Activated CD4-positive, alpha-beta T cell treated with anti-CD3 and anti-CD28 coated beads for 36 hours (primary cell): ENCODE measurements at places on chromosomes 13 and 19.

DNA sequence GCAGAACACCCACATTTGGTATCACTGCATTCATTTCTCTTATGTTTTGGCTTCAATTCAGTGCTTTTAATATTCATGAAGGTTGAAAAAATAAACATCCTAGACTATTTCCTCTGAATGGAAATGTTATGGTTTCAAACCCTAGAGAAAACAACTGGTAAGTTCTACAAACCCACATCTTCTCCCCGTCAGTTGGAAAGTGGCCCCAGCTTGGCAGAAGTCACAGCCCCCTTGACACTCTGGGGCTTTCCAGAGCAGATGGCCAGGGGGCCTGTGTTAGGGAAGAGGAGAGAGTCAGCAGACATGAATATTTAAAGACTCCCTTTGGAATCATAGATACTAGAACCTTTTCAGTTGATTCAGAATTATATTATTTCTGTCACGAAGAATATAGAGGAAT, 123.9 kb downstream of the SHISA2 start:
- DNase-seq = no peak

GRCh38 chr19:19026299-19026971, 6.9 kb downstream of the SUGP2 start:
- no peak for DNase-seq

DNA sequence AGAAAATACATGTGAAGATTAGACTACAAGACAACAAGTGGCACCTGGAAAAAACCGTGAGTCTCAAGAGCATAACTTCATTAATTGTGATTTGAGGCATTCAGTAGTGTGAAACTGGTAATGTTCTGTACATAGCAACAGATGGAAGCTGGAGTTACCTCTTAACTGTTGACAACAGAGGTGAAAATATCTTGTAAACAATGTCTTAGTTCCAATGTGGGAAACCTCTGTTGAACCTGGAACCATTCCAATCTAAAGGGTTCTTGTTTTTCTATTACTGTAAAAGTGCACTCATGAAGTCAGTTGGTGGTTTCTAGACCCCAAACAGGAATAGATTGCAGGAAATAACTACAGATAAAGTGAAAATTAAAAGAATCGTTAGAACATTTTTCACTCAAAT, 728.4 kb downstream of the SLITRK1 start:
- no peak for DNase-seq

DNA sequence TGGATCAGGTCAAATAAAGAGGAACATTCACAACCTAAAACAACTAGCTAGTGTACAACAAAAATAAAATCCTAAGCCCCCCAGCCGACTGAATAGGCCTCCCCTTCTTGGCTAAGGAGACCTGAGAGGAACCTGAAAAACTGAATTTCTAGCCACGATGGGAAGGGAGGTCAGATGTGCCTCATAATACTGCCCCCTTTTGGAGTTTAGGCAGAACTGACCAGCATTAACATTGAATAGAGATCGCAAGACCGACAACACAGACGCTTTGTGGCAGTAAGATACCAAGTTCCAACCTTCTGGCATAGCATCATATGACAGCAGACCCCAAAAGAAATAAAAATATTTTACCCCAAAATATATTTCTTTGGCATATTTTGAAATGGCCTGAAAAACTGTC, 15.9 kb downstream of the CBY2 start:
- no peak for DNase-seq

GRCh38 chr13:66927562-66927961, 302.6 kb downstream of the PCDH9 start:
- no peak for DNase-seq
